ENCODE measurements at places on chromosomes 7 and 10.

- DNase-seq = no peak
These were observed 56.8 kb downstream of the MGMT start for GRCh38 chr10:129523723-129524316.

- no peak for DNase-seq
These were observed 10.5 kb downstream of the TMEM273 start for GRCh38 chr10:49177391-49178355.

DNA sequence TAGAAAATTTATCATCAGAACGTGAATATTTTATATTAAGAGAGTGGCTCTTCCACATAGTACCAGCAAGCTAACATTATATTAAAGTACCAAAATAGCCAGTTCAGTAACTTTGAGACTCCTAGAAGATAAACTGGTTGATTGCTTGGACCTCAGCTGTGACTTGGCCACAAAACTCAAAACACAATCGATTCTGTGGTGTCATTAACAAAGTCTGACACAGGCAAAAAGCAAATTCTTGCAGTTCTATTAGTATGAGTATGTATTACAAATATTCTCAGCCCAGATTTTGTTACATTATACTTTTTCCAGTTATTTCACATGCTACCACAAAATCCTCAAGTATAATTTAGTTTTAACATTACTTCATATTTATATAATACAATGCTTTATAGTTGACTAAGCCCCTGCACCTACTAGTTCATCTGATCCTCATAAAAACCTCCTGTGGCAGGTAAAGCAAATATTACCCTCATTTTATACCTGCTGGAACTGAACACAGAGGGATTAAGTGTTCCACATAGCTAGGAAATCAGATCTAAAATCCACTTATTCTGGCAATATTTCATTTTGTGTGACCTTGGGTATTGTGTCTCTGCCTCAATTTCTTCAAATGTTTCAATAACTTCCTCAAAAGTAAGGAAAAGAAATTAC is 279.9 kb upstream of the MKLN1 start:
- no peak for DNase-seq

GRCh38 chr10:19256331-19256730 is 207.7 kb downstream of the MALRD1 start:
- DNase-seq = no peak
